Right hindlimb (tissue), 1 donor: ENCODE measurements at places on chromosomes 16 and 17.

GRCh38 chr16:2229091-2229490 is 5.7 kb downstream of the E4F1 start:
- no peak for DNase-seq

DNA sequence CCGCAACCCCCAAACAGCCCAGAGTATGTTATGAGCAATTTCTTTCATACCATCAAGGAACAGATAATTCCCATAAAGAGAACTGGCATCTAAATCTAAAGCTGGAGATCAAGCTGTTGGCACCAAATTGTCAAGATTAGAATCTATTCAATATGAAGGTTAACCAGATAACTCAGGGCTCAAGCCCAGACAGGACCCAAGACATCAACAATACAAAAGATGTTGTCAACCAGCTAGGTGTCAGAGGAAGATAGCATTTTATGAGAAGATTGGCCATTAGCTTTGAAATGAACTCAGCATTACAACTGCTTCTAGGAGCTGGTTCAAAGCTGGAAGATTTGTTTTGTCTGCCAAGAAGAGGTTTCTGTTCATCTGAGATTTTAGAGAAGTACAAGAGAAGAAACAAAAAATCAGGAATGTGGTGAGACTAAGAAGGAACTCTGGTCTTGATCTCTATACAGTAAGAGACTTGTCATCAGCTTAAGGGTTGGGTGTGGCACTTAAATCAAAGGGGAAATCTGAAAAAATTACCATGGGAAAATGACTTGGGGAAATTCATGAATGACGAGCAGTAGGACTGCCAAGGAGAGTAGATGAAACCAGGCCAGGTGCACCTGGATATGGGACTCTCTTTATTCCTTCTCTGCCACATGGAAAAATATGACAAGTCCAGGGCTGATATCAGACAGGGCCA is 64.2 kb upstream of the COX10 start:
- DNase-seq = no peak

- DNase-seq = no peak
These were observed 267.4 kb upstream of the PSMD7 start for GRCh38 chr16:74029115-74029792.

DNA sequence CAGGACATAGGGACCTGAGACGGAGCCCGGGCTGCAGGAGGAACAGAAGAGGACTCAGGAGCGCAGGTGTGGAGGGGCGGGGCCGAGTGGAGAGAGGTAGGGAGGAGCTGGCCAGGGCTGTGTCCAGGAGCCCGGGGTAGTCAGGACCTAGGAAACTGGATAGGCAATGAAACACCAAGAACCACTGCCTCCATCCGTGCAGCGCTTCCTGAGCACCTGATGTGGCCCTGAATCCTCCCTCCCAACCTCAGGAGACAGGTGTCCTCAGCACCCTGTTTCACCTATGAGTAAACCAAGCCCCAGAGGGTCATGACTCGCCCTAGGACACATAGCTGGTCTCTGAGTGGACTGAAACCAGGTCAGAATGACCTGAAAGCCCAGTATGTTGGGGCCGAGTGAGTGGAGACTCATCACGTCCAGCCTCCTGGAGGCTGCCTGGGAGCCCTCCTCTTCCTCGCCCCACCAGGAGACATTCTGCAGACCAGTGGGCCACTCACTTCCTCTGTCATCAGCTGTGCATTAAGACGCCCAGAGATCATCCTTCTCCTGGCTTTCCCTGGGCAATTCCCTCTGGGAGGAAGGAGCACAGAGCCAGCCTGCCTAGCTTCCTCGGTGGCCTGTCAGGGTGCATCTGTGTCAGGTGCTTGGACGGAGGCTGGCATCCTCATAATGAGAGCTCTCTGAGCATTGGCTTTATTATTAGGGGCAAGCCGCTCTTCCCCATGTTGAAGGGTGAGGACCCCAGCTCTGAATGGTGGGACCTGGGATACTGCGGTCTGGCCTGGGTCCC is 72.8 kb downstream of the SCNN1B start:
- no peak for DNase-seq
